CD4-positive, alpha-beta T cell treated with Interleukin-15 for 4 hours (primary cell): ENCODE measurements at places on chromosomes 1 and 21.

- DNase-seq = no peak
Measured at GRCh38 chr1:221030990-221031389, 151.7 kb downstream of the HLX start.

DNA sequence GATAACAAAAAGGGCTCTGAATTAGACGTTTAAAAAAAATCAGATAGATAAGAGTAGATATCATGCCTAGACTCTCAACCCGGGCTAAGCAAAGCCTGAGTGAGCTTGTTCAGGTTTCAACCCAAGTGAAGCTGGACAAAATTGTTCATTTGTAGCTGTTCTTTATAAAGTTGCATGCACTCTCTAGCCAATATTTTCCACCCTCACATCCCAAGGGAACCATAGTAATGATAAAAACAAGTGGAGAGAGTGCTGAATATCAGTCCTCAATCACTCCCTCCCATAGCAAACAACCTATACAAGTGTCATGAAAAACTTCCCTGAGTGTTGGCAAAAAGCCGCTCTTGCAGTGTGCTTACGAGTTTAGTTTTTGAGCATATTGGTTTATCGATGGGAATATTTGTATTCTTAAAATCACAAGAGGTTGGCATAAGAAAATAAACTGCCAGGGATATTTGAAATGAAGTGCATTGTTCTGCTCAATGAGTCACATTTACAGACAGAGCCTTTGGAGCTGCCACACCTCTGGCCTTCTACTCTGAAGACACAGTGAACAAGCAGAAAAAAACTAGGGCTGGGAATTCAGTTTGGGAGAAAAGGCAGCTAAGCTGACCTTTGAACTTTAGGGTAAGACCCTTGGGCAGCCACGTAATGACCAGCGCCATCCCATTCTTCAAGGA lies 2.2 kb upstream of the CLCA2 start:
- no peak for DNase-seq

- DNase-seq = no peak
Measured at GRCh38 chr21:34545079-34545884, 33.3 kb upstream of the KCNE1 start.

DNA sequence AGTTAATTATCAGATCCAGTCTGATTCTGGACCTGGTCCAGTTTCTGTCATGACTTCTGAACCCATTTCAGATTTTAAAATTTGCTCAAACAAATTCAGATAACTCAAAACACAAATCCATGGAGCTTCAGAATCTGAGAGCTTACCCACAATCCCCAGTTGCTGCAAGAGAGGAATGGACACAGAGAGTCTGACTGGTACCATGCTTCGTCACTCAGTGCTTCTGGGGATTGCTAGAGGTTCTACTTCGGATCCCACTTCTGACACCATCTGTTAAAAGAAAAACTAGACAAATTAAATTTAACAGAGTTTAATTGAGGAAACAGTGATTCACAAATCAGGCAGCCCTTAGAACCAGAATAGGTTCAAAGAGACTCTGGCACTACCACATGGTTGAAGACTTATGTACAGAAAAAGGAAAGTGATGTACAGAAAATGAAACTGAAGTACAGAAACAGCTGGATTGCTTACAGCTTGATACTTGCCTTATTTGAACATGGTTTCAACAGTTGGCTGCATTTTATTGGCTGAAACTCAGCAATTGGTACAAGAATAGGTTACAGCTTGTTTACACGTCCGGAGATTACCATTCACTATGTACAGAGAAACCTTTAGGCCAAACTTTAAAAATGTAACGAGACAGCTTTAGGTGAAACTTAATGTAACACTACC lies 60.7 kb upstream of the TEKT2 start:
- DNase-seq = no peak

DNA sequence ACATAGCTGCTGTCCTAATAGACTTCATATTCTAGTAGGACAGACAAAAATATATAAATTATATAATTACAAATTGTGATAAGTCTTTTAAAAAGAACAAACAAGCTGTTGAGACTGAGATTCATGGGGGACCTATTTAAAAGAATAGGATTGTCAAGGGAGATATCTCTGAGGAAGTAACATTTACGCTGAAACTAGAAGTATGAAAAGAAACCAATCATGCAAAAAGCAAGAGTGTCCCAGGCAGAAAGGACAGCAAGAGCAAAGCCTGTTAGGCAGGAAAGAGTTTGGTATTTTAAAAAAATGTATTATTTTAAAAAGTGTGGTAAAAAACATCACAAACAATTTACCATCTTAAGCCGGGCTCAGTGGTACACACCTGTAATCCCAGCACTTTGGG lies 9.1 kb upstream of the METTL13 start:
- DNase-seq = no peak

DNA sequence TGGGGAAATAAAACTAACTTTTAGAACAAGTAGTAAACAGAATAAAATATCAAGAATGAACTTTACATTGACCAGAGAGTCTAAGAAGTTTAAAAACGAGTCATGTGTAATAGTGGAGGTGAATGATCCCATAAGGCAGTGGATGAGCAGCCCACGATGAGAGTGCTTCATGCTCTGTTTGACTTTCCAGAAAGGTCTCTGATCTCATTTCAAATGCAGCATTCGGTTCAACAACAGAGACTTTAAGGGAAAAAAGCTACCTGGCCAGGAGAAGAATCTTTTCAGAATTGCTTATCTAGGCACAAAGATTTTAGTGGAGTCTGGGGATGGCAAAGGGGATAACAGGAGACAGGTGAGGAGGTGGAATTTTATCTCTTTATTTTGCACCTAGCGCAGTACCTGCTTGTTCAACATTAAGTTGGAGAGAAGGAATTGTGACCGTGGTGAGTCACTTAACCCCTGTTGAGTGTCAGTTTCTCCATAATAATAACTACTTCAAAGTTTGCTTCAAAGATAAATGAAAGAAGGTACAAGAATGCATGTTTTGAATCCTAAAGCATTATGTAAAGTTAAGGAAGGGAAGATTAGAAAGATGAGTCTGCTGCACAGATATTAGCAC lies 94.9 kb upstream of the KIF26B start:
- DNase-seq = no peak

- DNase-seq = no peak
Measured at GRCh38 chr1:236213534-236213933, 68.2 kb downstream of the ERO1B start.

- DNase-seq = no peak
Measured at GRCh38 chr1:21761052-21761451, 21.9 kb downstream of the USP48 start.

GRCh38 chr1:29506678-29507225 lies 270.4 kb downstream of the PTPRU start:
- no peak for DNase-seq

DNA sequence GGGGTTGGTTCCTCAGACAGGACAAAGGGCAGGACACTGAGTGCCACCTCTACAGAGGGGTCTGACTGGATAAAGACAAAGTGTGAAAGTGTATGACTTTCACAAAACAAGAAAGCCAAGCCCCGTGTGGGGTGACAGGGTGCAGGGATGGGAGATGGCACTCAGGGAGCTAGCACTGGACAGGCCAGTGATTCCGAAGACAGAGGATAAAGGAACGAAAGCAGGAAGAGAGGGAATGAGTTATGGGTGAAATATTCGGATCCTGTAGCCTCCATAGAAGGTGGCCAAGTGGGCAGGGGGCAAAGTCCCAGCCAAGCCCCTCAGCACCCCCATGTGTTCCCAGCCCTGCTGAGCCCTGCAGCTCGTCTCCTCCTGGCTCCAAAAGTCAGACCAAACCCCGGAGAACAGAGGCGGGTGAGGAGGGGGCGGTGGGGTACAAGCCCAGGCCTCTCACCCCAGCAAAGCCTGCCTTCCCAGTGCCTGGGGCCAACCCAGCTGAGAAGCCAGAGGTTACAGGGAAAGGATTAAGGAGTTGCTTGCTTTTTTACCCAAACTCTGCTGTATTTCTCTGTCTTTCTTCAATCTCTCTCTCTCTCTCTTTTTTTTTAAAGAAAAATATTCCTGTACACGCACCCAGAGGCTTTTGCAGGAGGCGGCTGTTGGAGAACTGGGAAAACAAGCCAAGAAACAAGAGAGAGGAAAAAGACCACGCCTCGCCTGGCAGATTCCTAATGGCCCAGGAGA lies 14.0 kb upstream of the WASF2 start:
- no peak for DNase-seq

- DNase-seq = no peak
Measured at GRCh38 chr21:38291874-38292273, 35.1 kb downstream of the KCNJ15 start.

DNA sequence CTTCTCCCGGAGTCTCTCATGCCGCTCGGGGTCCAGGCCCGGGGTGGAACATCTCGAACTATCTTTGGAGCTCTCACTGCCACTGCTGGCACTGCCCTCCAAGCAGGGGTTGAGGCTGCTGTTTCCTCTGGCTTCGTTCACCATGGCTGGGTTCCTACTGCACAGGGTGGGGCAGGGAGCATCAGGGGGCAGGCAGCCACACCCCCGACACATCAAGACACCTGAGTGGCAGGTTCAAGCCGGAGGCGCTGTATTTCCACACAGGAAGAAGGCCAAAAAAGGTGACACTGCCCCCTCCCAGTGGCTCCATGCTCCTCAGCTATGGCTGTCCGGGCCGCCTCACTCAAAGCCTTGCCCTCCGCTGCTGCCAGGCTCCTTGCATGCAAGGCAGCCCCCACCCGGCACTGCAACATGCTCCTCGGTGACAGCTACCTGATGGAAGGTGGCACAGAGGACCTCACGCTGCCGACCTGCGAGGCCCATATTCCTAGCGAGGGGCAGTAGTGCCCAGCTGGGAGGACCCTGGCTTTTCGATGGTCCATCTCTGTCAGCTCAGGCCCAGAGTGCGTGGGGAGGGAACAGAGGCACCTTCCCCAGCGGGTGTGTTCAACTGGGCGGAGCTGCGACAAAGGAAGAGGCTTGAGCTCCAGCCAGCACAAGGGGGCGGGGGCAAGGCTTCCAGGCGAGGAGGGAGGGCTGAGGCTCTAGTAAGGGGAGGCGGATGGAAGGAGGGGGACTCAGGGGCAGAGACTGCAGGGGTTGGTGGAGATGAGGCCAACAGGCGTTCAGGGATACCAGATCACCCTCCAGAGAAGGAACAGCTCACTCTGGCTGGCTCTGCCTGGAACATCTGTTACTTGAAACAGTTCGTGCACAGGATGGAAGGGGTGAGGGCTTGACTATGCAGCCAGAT lies 2.5 kb downstream of the MTHFR start:
- DNase-seq = peak; percentile 68

DNA sequence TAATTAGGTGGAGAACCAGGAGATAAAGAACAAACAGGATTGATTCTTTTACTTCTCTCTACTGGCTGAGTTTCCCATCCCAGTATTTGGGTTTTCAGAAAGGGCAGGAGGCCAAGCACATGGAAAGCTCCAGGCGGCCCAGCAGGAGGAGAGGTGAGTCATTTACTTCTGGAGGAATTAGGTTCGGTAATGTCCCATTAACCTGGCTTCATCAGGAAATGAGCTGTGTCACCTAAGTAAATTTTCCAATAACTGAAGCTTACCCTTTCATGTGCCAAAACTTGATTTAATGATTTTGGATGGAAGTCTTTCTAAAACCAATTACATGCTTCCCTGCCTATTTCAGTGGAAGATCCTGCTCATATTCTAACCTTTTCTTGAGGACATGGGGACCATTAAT lies 257.6 kb upstream of the USP24 start:
- DNase-seq = no peak

DNA sequence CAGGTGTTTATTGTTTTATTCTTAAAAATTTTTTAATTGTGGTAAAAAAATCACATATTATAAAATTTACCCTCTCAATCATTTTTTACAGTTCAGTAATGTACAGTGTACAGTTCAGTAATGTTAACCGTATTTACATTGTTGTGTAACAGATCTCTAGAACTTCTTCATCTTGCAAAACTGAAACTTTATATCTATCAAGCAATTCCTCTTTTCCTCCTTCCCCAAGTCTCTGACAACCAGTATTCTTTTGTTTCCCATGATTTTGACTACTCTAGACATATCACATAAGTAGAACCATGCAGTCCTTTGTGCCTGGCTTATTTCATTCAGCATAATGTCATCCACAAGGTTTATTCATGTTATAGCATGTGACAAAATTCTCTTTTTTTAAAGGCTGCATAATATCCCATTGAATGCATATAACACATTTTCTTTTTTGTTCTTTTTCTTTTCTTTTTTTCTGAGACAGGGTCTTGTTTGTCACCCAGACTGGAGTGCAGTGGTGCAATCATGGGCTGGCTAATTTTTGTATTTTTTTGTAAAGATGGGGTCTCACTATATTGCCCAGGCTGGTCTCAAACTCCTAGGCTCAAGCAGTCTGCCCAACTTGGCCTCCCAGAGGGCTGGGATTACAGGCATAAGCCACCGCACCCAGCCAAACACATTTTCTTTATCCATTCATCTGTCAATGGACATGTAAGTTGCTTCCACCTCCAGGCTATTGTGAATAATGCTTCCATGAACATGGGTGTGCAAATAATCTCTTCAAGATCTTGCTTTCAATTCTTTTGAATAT lies 17.2 kb upstream of the RCSD1 start:
- no peak for DNase-seq

DNA sequence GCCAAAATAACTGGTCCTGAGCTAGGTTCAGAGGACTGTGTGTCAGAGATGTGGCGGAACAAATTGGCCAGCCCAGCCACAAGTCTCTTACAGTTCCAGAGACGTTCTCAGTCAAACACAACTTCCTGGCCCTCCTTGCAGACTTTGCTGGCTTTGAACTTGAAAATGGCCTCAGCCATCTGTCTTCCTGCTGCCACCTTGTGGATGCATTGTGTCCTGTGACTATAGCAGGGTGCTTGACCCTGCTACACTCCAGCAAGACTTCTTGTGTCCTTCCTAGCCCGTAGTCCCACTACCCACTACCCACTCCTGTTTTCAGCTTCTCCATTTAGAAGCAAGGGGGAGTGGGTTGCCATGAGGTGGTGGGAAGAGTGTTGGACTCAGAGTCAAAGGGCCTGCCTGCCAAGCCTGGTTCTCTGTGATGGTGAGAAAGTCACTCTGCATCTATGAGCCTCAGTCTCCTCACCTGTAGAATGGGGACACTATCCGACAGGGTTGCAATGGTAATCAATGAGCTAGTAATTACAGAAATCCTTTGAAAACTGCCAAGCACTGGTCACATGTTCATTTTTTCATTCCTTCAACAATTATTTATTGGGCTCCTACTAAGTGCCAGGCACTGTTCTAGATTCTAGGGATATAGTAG lies 109.9 kb downstream of the IGSF21 start:
- no peak for DNase-seq

DNA sequence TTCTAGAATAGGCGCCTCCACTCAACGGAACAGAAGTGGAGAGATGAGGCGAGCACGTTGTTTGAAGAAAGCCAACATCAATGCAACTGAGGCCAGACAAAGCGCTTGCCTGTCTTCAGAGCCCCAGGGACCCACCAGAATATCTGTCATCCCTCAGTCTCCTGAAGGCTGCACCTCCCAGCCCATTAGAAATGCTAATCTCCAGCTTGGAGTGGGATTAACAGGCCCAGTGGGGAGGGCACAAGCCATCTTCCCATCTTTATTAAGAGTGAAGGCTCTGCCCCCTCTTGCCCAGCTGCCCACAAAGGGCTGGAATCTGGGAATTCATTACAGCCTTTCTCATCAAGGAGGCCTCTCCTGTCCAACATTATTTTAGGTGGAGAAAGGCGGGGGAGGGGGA lies 16.8 kb upstream of the CNTN2 start:
- DNase-seq = no peak
